Activated T-cell treated with anti-CD3 and anti-CD28 coated beads, Interleukin-2, amount 50 U/mL, for 72 hours (primary cell): ENCODE measurements at places on chromosomes 7 and 10. TPM values are rescaled to one million over a fixed set of nuclear protein-coding genes. Genes with fewer than 3 reads are reported as not detected.

DNA sequence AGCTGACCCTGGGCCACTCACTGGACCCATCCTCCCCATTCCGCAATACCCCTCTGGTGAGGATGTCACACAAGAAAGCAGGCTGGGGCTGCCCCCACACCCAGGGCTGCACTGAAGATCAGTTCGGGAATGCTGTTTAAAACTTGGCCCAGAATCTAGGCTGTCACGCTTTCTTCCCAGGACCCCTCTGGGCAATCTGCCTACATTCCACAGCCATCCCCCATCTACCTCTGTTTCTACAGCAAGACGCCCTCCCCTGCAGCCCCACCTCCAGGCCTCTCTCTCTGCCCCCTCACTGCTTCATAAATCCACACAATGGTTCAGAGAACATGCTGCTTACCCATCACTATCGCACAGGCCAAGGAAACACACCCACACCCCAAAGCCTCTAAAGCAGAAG lies 36.1 kb downstream of the XPNPEP1 start:
- H3K27me3 ChIP-seq, result no peaks in the 10 kb centered on the region
- no peak for DNase-seq
- peaks cover 29% of the 10 kb centered on the region for H3K4me1 ChIP-seq

DNA sequence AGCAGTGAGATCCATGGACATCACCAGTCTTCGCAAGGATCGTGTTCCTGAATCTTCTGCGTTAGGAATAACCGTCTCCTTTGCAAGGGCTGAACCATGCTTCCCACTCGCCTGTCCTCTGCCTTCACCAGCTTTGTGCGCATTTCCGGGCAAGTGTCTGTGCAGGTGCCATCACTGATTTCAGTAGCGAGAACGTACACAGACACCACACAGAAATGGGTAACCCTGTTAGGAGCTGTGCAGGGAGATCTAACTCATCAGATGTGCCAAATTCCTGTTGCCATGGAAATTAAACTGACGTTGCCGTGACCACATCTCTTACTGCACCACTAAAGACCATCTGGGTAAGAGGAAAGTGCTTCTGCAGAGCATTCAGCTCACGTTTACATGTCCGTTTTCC lies 146.3 kb downstream of the DIP2C start:
- no peak overlapping the region for H3K4me3 ChIP-seq
- no peak overlapping the region for H3K27ac ChIP-seq
- no peaks in the 10 kb centered on the region for H3K36me3 ChIP-seq
- peaks cover 43% of the 10 kb centered on the region for H3K27me3 ChIP-seq
- no peak for DNase-seq
- peaks cover 10% of the 10 kb centered on the region for H3K4me1 ChIP-seq

- no peaks in the 10 kb centered on the region for H3K27me3 ChIP-seq
- H3K4me1 ChIP-seq, result no peaks in the 10 kb centered on the region
- no peak overlapping the region for H3K4me3 ChIP-seq
- H3K36me3 ChIP-seq, result no peaks in the 10 kb centered on the region
- H3K27ac ChIP-seq, result no peak overlapping the region
These were observed 294.7 kb downstream of the C7orf25 start for GRCh38 chr7:42617071-42617765.

DNA sequence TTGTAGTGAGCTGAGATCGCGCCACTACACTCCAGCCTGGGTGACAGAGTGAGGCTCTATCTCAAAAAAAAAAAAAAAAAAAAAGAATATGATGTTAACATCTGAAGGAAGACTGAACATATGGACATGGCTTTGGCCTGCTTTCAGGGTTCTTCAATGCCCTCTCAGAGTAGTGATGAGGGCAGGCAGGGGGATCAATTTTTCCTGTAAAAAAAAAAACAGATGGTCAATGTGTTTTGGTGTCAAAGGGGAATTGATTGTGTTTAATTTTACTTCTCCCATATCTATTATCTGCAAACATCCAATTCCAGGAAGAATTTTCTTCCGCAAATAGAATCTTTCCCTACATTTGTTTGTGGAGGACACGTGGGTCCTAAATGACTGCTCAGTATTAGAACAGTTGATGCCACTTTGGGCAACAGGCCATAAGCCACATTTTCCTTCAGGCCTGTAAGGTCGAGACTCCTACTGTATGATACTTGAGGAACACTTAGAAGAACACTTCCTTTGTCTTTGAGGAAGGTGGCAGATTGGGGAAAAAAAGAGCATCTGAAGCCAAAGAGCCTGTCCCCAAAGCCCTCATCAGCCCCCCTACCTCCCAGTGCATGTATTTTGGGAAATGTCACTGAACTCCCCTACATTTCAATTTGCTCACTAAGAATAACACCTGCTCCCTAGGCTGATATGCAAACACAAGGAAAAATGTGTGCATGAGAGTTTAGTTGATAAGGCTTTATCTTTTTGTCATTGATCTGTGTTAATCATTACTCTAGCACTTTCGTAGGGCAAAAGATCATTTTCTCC lies 28.3 kb downstream of the MGAM2 start:
- H3K27me3 ChIP-seq, result no peaks in the 10 kb centered on the region
- H3K4me3 ChIP-seq, result no peak overlapping the region

GRCh38 chr10:6995341-6995740 lies 415.3 kb upstream of the PRKCQ start:
- no peaks in the 10 kb centered on the region for H3K4me1 ChIP-seq
- H3K36me3 ChIP-seq, result no peaks in the 10 kb centered on the region
- H3K27me3 ChIP-seq, result peaks cover 6% of the 10 kb centered on the region
- H3K27ac ChIP-seq, result no peak overlapping the region

STEAP4 gene
- total RNA-seq, result not detected
